GM23248 (cell line): ENCODE measurements at places on chromosomes 16 and 17. TPM values are rescaled to one million over a fixed set of nuclear protein-coding genes. Genes with fewer than 3 reads are reported as not detected.

DNA sequence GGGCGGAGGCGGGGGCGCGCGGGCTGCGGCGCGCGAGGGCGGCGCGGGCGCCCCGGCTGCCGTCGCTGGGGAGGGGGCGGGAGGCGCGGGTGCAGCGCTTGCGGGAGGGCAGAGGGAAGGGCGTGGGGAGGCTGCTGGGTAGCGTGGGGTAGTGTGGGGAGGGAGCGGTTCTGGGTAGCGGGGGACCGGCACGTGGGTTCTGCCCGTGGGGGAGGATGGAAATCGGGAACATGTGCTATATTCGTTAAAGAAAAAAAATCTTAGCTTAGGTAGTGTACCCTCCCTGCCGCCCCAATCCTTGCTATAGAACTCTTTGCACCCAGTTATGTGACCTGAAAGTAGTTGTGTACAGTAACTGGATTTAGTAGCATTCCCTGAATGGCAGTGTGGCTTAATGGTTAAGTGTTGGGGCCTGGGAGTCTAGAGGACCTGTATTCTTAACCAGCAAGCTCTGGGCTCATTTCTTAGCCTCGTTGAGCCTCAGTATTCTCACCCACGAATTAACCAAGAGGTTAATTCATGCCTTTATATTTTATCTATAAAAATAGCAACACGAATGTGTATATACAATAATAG, 646 bp downstream of the RABEP1 start:
- H3K27ac ChIP-seq = peak overlapping the region; percentile 45
- peak overlapping the region; percentile 75 for H3K4me3 ChIP-seq
- H3K36me3 ChIP-seq = no peaks in the 10 kb centered on the region
- H3K27me3 ChIP-seq = no peaks in the 10 kb centered on the region
- DNase-seq = peak; percentile 54

DNA sequence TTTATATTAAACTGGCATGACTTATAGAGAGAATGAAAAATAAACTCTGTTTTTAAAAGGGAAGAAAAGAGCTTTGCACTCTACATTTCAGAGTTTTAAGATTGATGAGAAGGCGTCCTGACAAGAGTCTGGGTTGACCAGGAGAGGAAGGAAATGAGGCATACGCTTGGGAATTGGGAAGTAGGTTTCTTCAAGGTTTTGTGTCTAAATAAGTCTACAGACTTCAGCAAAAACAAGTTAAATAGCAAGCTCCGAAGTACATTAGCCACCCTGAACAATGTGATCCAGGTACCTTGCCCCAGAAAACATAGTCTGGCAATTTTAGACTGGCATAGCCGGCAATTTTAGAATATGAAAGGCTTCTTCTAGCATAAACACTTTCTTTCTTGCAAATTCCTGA, 28.5 kb upstream of the CCDC182 start:
- H3K27me3 ChIP-seq = peaks cover 55% of the 10 kb centered on the region
- no peaks in the 10 kb centered on the region for H3K36me3 ChIP-seq
- H3K4me1 ChIP-seq = no peaks in the 10 kb centered on the region
- H3K27ac ChIP-seq = no peak overlapping the region
- no peak for DNase-seq

- no peaks in the 10 kb centered on the region for H3K4me1 ChIP-seq
- no peak for DNase-seq
- no peaks in the 10 kb centered on the region for H3K36me3 ChIP-seq
- no peak overlapping the region for H3K27ac ChIP-seq
- no peak overlapping the region for H3K4me3 ChIP-seq
These were observed 12.2 kb downstream of the ADAP2 start for GRCh38 chr17:30933966-30934365.

DNA sequence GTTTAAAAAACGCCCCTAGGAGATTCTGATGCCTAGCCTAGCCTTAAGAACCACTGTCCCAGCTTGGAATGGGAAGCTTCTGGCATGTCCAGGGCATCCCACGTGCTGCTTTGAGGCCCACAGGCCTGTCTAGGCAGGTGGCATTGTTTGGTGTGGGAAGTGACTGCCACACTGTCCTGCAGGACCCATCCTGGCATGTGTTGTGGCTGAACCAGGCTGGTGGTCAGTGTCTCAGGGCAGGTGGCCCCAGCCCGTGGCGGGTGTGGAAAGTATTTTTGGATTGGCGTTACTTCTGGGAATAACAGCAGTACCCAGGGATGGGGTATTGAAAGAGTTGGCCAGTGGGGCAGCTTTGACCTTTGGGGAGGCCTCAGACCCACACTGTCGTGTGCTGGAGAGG, 27.9 kb downstream of the PGS1 start:
- H3K36me3 ChIP-seq = peaks cover 4% of the 10 kb centered on the region; the same call in 1 of the 2 replicates
- DNase-seq = no peak
- H3K27me3 ChIP-seq = no peaks in the 10 kb centered on the region
- no peak overlapping the region for H3K27ac ChIP-seq
- H3K4me1 ChIP-seq = no peaks in the 10 kb centered on the region

- no peaks in the 10 kb centered on the region for H3K27me3 ChIP-seq
- no peak for DNase-seq
- no peak overlapping the region for H3K27ac ChIP-seq
These were observed 14.4 kb downstream of the LRRC37B start for GRCh38 chr17:32021615-32021955.

DNA sequence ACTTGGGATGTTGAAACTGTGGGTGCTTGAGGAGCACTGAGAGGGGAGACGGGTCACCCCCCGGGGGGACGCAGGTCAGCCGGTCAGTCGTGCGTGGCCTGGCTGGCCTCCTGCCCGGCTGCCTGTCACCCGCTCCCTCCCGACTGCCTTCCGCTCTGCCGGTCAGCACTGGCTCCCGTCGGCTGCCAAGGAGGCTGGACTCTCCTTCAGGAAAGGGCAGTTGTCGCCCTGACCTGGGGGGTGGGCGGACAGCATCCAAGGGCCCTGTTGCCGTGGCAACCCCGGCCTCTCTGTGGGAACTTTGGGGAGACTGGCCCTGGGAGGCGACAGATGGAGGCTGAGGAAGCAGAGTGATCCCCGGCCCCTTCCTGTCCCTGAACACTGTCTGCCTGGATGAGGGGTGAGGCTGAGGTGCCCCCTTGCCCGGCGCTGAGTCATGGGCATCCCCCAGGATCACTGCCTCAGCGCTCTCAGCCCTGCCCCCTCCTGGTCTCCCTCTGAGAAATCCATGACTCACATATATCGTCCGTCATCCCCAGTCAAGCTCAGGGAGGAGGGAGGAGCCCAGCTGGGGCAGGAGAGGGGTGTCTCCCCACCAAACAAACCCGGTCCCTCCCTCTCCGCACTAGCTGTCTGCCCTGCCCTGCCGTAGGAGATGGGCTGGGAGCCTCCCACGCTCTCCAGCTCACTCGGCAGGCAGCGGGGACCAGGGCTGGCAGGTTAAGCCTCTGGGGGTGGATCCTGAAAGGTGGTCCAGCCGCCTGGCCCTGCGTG, at the start of gene ADGRG1:
TSS of gene ADGRG1 (plus strand) at position 623 of the 774 bp plus-strand sequence. CDS start 21,658 bp downstream, outside the sequence.
- no peaks in the 10 kb centered on the region for H3K36me3 ChIP-seq
- peak within 1 kb of the TSS; percentile 89 for H3K27ac ChIP-seq
- peaks cover 19% of the 10 kb centered on the region for H3K4me1 ChIP-seq
- peak within 1 kb of the TSS; percentile 49 for H3K4me3 ChIP-seq
- H3K27me3 ChIP-seq = no peaks in the 10 kb centered on the region
- DNase-seq = peak; percentile 98

DNA sequence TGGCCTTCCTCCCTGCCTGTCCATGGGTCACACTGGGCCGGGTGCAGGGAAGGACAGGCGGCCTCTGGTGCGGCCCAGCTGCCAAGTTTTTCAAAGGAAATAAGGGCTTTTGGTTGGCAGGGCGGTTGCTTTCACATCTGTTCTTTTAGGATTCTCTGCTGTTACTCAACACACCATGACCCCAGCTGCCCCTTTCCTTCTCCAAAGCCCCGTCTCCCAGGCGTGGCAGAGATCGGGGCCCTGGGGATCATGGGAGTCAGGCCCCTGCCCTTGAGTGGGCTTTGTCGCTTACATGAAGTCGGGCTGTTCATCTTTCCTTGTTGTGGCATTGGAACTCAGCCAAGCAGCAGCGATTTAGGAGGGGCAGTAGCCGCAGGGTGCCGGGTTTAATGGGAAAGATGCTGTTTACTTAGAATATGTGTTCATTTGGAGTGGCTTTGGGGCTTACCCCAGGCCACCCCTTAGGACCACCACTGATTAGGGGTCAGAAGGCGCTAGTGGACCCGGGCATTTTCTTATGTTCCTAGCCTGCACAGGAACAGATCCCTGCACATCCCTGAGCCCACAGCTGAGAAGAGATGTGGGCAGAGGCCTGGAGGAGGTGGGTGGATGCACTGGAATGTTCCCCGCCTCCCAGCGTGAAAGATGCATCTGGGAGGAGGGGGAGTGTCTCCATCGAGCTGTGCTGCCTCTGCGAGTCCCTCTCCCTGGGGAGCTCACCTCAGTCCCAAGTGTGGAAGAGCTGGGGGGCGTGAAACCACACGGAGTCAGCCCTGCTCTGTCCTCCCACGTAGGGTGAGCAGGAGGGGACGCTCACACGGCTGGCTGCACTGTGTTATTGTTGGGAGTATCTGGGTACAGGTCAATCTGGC, 6.8 kb upstream of the ADCY7 start:
- peak; percentile 74 for DNase-seq
- H3K4me1 ChIP-seq = peaks cover 22% of the 10 kb centered on the region
- no peaks in the 10 kb centered on the region for H3K36me3 ChIP-seq
- H3K27ac ChIP-seq = peak overlapping the region; percentile 50

DNA sequence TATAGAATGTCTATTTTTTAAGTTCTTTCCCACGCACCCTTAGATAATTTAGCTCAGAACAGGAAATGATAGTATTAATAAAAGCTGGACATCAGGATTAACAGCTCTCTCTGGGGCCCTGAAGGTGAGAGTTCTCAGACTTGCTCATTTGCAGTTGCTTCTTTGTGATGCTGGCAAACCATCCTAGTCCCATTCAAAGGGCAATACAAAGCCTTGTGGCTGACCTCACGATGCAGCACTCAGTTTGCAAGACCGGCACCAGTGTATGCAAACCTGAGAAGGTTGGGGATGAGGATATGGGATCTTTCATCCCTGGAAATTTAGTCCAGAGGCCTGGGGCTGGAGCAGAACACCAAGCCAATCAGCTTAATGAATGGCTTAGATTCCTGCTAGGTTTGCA, 29.3 kb downstream of the STH start:
- no peaks in the 10 kb centered on the region for H3K27me3 ChIP-seq
- no peak for DNase-seq
- no peaks in the 10 kb centered on the region for H3K4me1 ChIP-seq
- H3K27ac ChIP-seq = no peak overlapping the region

DNA sequence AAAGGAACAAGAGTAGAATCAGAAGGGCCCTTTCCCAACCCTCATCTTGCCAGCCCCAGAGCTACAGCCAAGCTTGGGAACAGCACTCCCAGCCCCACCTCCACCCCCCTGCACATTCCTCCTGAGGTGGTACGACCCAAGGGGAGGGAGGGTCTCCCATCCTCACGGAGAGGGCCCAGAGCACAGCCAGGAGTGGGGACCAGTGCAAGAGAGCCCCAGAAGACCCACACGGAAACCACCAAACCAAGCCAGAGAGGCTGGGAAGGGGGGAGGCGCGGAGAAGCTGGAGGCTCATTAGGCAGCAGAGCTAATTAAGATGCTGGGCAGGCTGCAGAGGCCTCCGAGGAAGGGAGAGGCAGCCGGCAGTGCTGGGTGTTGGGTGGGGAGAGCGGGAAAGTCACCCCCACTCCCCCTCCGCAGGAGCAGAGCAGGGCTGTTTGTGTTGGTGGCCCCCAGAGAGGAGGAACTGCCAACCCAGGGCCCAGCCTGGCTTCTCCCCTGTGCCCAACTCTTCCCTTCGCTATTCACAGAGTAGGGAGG, 2.4 kb downstream of the CACNB1 start:
- H3K27ac ChIP-seq = peak overlapping the region; percentile 21
- peak overlapping the region; percentile 76 for H3K4me3 ChIP-seq
- H3K36me3 ChIP-seq = peaks cover 12% of the 10 kb centered on the region; the same call in 1 of the 2 replicates
- no peaks in the 10 kb centered on the region for H3K27me3 ChIP-seq
- H3K4me1 ChIP-seq = peaks cover 24% of the 10 kb centered on the region

DNA sequence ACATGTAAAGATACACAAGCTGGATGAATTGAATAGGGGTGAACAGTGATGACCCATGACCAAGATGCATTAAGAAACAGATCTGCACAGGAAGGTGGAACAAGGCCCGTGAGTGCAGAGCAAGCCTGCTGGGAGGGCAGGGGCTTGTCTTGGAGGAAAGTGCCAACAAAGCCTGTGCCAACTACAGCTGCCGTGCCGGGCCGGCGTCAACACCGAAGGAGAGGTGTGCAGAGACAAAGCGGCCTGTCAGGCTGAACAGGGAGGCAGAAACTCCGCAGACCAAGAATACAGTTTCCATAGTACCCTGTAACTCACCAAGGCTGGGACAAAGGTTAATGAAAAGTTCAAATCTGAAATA, 46.7 kb downstream of the ANKRD11 start:
- no peak overlapping the region for H3K4me3 ChIP-seq
- H3K4me1 ChIP-seq = peaks cover 44% of the 10 kb centered on the region
- DNase-seq = no peak
- H3K27ac ChIP-seq = peak overlapping the region; percentile 94
- no peaks in the 10 kb centered on the region for H3K27me3 ChIP-seq
- H3K36me3 ChIP-seq = no peaks in the 10 kb centered on the region

DNA sequence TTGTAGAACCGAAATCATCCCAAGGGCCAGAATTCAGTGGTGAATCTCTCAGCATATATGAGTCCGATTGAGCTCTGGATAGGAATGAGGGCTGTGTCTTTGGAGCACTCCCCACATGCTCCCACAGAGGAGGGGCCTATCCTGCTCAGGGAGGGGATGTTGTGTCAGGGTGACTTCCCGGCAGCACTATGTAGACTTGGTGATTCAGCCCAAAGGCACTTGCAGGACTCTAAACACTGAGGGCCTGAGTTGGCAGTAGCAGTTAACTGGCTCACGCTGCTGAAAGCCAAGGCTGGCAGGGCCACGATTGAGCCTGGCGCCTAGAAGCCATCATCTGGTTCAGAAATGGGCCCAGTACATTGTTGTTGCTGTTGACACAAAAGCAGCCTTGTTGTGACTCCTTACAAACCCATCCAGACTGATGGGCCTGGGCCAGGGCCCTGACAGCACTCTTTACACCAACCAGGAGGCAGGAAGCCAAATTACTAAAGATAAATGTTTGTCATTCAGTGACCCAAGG, 31.9 kb downstream of the NMT1 start:
- peak overlapping the region; percentile 96 for H3K27ac ChIP-seq
- H3K4me3 ChIP-seq = peak overlapping the region; percentile 4; the same call in 1 of the 2 replicates
- peaks cover 49% of the 10 kb centered on the region for H3K36me3 ChIP-seq
- DNase-seq = peak; percentile 100

DNA sequence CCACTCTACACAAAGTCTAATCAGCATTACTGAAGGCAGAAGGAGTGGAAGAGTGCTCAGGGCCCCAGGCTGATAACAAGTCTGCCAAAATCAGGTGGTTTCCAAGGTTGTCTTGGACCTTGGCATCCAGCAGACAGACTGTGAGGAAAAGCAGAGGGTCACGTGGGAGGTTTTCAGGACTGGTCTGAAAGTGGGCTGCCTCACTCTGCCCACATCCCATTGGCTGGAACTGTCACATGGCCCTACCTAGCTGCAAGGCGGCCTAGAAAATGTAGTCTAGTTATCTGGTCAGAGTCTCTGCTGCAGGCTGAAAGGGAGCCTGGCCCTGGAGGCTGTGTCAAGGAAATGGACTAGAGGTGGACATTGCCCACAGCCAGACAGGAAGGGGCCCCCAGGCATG, 310.7 kb upstream of the ASIC2 start:
- H3K4me3 ChIP-seq = no peak overlapping the region
- no peaks in the 10 kb centered on the region for H3K4me1 ChIP-seq
- DNase-seq = no peak
- H3K36me3 ChIP-seq = no peaks in the 10 kb centered on the region
- H3K27ac ChIP-seq = no peak overlapping the region
- no peaks in the 10 kb centered on the region for H3K27me3 ChIP-seq

Gene CHMP6
- 8.2 and 14.1 TPM in 2 replicates for total RNA-seq

Gene ASPHD1
- 6.9 and 18.7 TPM in 2 replicates for total RNA-seq

Gene PRR35
- total RNA-seq = not detected in 2 replicates

Gene MT1B
- not detected in 2 replicates for total RNA-seq

Gene KRT32
- total RNA-seq = not detected in 2 replicates

Gene DCTPP1
- total RNA-seq = 20.2 and 24.3 TPM in 2 replicates
